Stimulated activated CD4-positive, alpha-beta T cell treated with anti-CD3 and anti-CD28 coated beads, TNF-alpha, amount 100 ng/mL, for 48 hours (primary cell): ENCODE measurements at places on chromosomes 2 and 18.

DNA sequence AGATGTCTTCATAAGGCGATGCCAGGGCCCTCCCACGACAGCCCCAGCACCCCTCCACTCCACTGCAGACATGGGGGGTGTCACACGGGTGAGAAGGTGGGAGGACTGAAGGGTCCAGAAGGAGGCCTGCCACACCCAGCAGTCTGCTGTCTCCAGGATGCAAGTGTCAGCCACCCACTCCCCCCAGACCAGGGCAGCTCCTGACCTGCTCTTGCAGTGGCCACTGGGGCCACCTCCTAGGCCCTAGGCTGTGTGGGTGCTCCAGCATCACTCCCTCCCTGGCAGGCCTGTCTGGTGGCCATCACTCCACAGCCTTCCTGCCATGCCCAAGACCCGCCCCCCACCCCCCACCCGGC lies 171.0 kb downstream of the CELF4 start:
- no peak for DNase-seq

- DNase-seq, result no peak
These were observed 55.6 kb downstream of the THADA start for GRCh38 chr2:43540021-43540779.

DNA sequence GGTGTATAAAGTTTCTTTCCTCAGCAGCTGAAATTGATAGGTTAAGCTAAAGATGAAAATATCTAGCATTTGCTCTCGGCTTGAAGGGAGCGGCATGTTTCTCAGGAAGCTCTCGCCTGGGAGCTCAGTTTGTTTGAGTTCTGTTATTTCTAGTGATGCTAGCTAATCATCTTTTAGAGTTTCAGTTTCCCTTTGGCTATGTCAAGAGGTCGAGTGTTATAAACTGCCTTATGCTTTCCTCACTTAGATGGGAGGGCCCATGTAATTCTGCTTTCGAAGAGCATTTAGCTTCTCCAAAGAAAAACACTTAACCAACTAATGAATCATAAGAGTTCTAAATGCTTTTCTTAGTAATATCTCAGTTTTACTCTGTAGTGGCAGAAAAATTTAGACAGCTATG lies 33.6 kb downstream of the PLCL1 start:
- no peak for DNase-seq

DNA sequence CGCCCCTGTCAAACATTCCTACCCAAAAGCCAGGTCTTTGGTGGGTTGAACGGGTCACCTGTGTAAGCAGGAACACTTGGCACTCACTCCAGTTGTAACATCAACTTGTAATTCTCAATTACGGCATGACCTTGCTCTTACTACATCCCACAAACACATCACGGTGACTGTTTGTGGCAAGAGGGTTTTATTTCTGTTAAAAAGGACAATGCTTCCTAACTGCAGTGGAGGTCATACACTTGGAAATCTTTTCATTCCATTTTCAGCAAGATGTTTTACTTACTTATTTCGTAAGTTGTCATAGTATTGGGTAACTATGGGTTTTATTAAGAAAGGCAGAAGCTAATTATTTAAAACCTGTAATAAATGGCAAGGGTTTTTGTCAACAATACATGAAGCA lies 126.1 kb downstream of the ZNF516 start:
- no peak for DNase-seq

- DNase-seq, result no peak
These were observed 11.4 kb downstream of the UBE2E3 start for GRCh38 chr2:180991820-180992219.

DNA sequence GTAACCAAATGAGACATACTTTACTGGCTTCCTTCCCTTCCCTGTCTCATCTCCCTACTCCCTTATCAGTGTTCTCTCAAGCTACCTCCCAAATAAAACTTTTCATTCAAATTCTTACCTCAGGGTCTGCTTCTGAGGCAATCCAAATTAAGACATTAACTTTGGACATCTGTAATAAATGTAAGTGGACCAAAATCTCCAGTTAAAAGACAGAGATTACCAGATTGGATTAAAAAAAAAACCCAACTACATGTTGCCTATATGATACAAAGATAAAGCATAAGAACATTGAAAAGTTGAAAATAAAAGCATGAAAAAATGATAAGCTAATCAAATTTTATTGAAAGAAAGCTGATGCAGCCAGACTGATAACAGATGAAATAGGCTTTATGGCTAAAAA lies 58.8 kb upstream of the ST3GAL5 start:
- no peak for DNase-seq

- no peak for DNase-seq
These were observed 83.1 kb downstream of the CCDC93 start for GRCh38 chr2:117930775-117931174.

DNA sequence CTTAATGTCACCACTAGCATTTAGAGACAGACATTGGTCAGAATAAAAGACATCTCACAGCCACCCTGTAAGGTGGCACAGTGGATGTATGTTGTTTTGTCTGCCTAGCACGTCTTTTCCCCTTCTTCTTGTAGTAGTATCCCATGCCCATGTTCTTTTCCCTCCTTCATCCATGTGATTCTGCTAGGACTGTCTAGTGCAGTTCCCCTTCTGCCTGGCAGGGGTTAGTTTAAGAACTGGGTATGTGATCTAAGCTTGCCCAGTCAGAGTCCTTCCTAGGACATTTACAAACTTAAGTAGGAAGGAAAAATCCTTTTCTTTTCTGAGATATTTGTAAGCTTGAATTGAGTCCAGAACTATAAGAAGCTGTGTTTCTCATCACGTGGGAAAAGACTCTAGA lies 172.3 kb downstream of the BABAM2 start:
- no peak for DNase-seq

GRCh38 chr2:12787891-12788801 lies 71.4 kb downstream of the TRIB2 start:
- no peak for DNase-seq

- no peak for DNase-seq
These were observed 2.2 kb upstream of the IL1RN start for GRCh38 chr2:113124984-113125855.

- no peak for DNase-seq
These were observed 22.7 kb downstream of the CNNM4 start for GRCh38 chr2:96783388-96783787.

- no peak for DNase-seq
These were observed 467.2 kb downstream of the LRRTM4 start for GRCh38 chr2:77054938-77055337.

DNA sequence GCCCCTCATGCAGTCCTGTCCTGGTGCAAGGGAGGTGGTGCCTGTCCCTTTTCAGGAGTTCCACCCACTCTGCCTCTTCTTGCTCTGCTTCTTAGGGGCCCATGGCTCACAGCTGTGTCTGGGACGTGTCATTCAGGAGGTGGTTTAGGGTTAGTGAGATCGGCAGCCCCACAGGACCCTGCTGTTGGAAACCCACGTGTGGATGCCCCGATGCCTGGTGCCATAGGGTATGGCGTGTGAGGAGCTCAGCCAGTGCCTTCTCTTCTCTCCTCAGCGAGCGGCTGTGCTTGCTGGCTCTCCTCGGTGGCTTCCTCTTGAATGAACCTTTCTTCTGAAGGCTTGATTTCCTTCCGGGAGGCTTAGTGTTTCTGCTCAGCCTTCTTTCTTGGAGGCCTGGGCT lies 55.2 kb downstream of the LDLRAD4 start:
- no peak for DNase-seq

DNA sequence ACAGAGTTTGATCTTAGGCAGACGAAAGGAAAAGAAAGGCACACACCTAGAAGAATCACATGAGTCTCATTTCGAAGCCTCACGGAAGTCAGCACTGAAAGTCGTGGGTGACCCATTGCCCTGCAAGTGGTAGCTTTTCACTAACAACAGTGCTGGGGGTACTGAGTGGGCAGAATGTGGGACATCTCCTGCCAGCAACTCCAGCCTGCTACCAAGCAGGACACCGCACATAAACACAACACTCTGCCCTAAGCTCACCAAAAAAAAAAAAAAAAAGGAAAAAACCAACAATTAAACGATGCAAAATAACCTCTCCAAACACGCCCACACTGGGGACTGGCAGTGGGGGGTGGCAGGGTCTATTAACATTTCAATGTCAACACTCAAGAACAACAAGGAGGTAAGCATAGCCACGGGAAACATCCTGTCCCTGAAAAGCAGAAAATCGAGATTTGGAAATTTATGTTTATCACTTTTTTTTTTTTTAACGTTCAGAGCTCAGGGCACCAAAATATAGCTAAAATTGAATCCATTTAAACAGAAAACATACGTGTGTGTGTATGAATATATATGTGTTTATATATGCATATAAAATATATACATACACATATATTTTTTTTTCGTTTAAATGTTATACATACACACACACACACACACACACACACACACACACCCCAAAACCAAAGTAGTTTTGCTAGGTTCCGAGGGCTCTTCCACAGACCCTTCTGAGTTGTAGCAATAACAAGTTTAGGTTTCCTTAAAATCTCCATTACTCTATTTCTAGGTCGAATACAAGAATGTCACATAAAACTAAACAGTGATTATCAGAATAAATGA lies 2.2 kb downstream of the INO80D start:
- DNase-seq, result no peak

DNA sequence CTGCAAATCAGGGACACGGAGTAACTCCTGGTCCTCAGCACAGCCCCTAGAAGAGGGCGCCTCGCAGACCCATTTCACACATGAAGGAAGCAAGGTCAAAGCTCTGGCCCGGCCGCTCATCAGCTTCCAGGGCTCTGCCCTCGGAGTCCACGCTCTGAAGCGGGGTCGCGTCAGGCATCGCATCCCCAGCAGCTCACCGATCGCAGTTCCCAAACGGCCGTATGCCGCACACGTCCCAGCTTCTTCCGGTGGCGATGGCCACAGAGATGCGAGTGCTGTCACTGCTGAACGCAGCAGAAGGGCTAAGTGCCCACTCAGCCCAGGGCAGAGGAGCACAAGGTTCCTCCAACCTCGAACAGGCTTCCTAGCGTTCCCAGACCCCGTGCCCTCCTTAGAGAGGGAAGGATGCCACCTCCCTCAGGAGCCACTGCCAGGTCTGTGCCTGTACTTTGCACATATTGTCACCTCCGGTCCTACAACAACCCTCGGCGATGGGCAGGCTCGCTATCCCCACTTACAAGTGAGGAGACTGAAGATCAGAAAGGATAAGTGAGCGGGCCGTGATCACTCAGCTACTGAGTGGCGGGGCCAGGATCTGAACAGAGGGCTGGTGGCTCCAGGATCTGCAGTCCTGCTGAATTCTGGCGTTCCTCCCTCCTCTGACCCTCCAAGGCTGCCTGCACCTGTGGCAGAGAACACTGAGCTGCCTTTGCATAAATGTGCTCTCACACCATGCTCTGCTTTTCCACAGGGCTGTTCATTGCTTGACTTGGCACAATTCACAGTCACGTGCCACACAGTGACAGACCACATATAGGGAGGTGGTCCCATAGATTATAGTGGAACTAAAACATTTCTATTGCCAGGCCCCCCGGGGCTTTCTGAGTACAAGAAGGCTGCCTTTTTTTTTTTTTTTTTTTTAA lies 71.4 kb downstream of the COPS8 start:
- DNase-seq, result no peak

GRCh38 chr2:69118609-69119008 lies 105.6 kb downstream of the ANTXR1 start:
- no peak for DNase-seq

GRCh38 chr2:55338268-55338667 lies 69.2 kb upstream of the MTIF2 start:
- no peak for DNase-seq

DNA sequence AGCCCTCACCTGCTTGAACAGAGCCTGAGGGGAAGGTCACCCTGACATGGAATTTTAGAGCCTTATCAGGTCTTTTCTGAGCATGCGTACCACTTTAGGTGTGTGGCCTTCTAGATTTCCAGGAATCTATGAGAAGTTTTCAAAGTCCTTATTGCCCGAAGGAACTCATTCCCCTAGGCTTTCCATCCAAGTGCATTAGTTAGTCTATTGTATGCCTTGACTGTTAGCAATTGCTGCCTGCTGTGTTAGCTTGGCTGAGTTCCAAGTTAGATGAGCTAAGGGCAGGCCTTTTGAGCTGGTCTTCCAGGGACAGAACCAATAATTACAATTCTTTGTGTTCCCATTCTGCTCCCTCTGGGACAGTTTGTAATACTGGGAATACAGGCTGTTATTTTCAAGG lies 30.8 kb upstream of the PUM2 start:
- no peak for DNase-seq

- no peak for DNase-seq
These were observed 81.5 kb upstream of the PGAP1 start for GRCh38 chr2:197007716-197008628.

GRCh38 chr2:175807031-175807873 lies 194.8 kb downstream of the LNPK start:
- DNase-seq, result no peak

DNA sequence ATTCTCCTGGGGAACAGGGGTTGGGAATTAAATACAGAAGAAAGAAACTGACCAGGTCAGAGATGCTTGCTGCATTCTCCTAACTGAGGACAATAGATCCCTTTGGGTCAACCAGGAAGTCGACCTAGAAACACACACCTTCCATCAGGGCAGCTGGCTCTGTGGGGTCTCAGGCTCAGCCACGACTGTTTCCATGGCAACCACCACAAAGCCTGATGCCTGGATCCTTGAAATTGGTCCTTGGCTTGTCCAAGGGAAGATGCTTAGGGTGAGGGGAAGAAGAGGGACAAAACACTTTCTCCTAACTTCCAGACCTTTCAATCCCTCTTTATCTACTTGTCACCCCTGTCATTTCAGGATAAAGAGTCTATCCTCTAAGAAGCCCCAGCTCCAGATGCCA lies 194.4 kb downstream of the ALK start:
- no peak for DNase-seq

DNA sequence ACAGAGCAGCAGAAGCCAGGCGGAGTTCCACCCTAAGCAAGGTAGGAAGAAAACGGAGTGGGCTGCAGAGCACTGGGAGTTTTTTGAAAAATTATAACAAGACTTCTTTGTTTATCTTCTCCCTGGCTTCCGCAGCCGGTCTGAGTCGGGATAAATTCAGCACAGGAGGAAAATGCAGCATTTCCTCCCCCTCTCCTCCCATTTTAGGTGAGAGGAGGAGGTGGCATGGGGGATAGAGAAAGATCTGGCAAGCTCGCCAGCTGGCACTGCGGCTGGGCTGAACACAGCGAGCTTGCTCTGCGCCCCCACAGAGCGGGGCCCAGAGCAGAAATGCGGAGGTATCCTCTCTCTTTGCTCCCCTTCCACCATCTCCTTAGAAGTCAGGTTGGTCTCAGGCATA lies 17.7 kb upstream of the CHRNA1 start:
- DNase-seq, result no peak

DNA sequence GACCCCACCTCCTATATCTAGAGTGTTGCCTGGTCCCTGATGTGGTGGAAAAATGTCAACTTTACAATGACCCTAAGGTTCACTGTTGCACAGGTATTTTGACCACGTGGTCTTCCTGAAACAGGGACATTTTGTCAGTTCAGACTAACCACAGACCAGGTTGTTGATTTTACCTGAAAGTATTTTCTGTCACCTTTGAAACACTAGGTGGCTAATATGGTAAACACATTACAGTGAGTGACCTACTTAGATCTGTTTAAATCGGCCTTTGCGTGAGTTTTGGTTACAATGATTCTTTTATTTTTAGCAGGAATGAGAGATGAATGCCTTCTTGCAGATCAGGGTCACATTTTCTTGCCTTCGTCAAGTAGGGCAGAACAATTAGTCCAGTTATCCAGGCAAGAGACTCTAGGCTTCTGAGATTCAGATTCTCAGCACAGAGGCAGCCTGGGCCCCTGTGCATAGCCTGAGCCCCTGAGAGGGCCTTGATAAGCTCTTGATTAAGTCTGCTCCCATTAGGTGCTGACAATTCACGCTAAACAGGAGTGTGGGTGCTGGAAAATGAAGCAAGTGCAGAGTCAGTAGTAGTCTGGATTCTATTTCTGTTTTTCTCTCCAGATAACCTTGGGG lies 226.2 kb downstream of the KCNS3 start:
- DNase-seq, result no peak

GRCh38 chr2:217725409-217725808 lies 277.4 kb downstream of the TNS1 start:
- DNase-seq, result no peak
